Suppressor macrophage treated with lipopolysaccharide for 1 hour (primary cell): ENCODE measurements at places on chromosomes 2 and 18.

DNA sequence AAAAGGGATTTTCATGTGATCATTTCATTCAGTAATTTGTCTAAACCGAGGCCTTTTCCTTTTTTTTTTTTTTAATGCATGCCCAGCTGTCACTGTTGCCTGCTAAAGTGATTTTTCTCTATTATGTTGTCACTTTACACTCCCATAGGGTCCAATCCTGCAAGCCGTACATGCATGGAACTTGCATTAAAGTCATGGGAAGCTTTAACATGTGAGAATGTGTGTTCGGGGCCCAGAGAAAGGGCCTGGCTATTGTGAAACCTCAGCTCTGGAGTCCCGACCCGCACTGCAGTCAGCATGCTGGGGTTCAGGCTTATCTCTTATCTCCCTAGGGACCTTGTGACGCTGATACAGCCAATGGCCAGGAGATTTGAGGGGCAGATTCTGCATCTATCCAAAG lies 474.6 kb downstream of the SLC4A3 start:
- no peak for DNase-seq

GRCh38 chr2:57343391-57344006 lies 703.1 kb upstream of the VRK2 start:
- no peak for DNase-seq

GRCh38 chr2:45812011-45812500 lies 160.6 kb downstream of the PRKCE start:
- peak; percentile 80 for DNase-seq

DNA sequence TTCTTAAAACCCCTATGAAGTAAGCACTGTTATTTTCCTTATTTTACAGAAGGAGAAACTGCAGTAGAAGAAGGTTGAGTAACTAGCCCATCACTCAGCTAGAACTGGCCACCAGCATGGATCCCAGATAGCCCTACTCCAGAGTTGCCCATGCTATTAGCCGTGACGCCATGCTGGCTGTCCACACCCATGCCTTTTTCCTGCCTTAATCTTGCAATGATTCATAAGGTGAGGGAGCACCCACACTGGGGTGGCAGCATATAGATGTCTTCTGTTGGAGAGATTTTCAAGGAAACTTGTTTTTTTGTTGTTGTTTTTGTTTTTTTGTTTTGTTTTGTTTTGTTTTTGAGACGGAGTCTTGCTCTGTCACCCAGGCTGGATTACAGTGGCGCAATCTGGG lies 204.1 kb upstream of the HAAO start:
- DNase-seq: no peak

- DNase-seq: no peak
Observed at GRCh38 chr2:66570471-66570870, 135.5 kb downstream of the MEIS1 start.

DNA sequence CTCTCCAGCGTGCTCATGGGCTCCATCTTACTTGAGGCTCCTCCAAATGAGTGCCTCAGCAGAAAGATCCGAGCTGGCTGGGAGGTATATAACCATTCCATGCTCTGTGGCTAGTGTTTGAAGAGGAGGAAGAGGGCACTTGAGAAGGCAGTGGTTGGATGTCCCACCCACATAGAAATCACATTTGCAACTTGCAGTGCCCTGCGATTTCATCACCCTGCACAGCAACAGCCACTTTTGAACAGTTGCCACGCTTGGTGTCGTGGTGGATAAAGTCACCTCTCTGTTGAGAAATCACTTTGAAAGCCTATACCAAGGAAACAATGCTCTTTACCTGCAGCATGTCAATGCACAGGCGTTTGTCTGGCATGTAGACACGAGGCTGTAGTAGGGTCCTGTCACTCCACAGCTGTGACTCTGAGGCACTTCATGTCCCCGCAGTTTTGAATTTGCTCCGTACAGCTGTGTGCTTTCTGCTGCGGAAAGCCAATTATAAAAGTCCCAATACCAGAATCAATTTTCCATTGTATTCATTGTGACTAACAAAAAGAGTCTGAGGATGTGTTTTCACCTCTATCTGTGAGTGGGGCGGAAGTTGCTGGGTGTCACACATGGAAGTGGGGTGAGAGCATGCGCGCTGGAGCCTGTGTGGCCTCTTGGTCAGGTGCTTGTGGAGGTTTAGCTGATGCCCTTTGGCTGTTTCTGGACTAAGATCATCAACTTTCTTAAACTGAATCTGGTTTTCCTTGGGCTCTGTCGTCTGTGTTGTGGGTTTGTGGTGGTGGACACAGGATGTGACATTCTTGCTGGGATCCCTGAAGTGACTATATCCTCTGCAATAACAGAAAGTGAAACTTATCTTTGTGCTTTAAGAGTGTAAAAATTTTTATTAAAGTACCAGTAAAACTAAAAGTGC lies 2.8 kb downstream of the CNDP2 start:
- DNase-seq: peak; percentile 75

DNA sequence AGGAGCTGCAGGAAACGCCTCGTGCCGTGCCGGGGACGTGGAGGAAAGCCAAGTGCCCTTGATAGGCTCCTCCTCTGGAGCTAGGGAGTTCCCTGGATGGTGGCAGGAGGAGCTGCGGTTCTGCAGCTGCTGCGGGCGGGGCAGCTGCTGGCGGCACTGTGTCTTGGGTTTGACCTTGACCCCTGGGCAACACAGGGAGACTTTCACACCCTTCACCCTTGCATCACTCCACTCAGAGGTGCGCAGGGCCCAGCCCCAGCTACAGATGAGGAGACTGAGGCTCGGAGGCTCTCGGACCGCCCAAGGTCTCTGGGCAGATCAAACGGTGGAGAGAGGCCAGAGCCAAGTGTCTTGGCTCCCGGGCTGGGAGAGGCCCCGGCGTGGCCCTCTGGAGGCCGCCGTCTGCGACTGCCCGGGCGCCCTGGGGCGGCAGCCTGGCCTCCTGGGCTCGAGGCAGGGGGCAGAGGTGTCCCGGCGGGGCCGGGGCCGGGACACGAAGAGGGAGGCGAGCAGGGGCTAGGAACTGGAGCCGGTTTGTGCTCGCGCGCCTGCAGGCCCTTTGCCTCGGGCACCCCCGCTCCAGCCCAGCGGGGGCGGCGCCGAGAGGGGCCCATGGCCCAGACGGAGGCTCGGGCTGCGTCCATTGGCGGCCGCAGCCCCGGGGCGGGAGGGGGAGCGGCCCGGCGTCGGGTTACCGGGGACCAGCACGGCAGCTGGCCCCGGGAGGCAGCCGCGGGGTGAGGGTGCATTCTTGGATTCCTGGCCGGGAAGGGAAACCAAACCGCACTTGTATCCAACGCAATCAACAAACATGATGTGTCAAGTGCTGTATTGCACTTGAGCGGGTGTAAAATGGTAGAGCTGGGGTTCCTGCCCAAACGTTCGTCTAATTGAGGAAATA lies 129.6 kb upstream of the SLC1A4 start:
- DNase-seq: peak; percentile 82

GRCh38 chr2:160225722-160226121 lies 25.6 kb upstream of the ITGB6 start:
- DNase-seq: no peak

DNA sequence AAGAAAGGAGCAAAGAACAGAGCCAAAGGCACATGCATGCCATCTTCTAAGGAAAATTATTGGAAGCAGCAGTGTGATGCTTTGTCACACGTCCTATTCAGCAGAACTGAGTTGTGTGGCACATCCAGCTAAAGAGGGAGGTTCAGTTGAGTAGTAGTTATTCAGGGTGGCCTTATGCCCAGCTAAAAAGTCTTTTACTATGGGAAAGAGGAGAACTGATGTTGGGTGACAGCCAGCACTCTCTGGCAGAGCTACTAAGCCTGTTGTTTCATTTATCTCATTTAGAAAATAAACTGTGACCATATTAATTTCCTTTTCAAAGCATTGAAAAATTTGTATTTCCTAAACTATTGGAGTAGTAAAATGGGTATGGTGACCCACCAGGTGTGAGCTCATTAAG lies 18.5 kb downstream of the ITGA6 start:
- no peak for DNase-seq

DNA sequence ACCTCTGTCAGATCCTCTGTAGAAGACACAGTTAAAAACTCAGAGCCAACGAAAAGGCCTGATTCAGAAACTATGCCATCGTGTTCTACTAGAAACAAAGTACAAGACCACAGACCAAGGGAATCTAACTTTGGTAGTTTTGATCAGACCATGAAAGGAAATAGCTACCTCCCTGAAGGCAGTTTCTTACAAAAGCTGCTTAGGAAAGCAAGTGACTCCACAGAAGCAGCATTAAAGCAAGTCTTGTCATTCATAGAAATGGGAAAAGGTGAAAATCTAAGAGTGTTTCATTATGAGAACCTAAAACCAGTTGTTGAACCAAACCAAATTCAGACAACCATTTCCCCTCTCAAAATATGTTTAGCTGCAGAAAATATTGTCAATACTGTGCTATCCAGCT lies 58.2 kb downstream of the FSIP2 start:
- DNase-seq: no peak

DNA sequence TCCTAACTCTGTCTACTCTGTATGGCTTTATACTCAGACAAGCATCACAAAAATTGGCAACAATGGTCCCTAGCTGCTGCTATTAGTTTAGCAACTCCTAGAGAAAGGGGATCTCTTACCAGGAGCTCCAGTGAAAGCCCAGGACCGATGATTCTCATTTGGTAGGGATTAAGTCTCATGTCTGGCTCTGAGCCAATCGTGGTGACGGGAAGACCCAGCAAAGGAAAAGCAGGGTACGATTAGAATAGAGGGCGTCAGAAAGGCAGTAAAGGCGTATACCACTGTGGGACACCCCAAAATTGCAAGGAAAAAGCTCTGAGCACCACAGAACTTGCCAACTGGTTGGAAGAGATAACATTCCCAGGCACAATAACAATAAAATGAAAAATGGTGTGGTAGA lies 129.5 kb downstream of the MTCL1 start:
- no peak for DNase-seq

DNA sequence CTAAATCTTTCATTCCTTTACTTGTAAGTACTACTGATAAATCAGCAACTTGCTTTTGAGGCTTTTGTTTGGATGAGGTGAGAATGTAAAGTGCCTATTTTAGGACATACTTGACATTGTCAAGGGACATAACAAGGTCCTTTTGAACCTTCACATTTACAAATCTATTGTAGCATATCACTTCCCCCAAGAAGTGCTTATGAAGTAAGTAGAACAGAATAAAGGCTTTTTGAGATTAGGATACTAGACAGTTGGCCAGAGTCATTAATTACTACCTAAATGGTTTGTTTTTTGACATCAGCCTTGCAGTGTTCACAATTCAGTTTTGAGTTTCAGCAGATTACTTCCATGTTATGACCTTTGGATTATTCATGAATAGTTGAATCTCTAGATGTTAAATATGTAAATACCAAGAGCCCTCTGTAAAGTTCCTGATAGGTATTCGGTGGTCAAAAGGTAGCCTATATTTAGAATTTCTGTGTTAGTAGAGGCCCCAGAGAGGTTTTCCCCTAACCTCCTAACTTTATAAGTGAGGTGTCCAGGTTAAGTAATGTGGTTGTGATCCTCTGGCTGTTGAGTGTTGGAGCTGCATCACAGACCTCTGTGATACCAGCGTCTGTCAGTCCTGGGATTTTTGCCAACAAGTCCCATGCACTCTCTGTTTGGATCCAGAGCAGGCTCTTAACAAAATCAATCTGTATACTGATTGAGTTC lies 67.2 kb downstream of the LCLAT1 start:
- DNase-seq: no peak

DNA sequence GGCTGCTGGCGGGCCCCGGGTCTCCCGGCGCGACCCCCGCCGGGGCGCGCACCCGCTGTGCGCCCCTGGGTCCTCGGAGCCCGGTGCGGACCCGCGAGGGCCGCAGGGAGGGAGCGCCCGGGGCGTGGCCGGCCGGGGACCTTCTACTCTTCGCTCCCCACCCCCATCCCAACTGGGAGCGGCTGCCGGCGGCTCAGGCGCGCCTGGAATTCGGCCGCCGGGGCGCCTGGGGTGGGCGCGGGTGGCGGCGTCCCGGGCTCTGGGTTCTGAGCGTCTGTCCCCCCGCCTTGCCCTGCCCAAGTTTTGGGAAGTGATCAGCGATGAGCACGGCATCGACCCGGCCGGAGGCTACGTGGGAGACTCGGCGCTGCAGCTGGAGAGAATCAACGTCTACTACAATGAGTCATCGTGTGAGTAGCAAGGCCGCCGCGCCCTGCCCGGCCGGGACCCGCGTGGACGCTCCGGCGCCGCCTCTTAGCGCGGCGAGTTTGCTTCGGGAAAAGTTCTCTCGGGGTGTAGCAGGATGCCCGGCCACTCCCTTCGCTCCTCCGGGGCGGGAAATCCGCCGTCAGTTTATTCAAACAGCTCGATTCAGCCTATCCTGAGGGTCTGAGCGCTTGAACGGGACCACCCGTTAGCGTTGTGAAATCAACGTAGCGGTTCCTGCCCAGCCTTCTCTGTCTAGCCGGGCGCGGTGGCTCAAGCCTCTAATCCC lies 502 bp downstream of the TUBB6 start:
- DNase-seq: peak; percentile 96

DNA sequence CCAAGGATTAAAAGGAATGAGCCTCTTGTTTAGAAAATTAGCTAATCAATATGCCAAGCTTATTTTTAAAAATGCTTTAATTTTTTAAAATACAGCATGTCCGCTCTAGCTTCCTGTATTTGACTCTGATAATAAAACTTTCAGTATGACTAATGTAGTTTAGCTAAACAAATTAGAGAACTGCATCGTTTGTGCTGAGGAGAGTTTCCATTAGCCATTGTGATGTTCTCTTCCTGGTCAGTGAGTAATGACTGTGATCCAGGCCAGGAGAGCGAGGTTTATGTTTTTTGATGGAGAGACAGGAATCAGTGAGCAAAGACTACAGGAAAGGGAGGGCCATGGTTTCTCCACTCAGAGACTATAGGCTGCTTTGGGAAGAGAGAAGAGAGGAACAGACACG lies 237.2 kb upstream of the ETAA1 start:
- DNase-seq: no peak

- DNase-seq: no peak
Observed at GRCh38 chr2:130790804-130791616, 35.7 kb downstream of the AMER3 start.

DNA sequence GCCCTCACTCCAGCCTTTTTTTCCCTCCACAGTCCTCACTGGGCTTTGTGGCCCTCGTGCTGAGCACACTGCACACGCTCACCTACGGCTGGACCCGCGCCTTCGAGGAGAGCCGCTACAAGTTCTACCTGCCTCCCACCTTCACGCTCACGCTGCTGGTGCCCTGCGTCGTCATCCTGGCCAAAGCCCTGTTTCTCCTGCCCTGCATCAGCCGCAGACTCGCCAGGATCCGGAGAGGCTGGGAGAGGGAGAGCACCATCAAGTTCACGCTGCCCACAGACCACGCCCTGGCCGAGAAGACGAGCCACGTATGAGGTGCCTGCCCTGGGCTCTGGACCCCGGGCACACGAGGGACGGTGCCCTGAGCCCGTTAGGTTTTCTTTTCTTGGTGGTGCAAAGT lies 39.4 kb downstream of the STEAP3 start:
- DNase-seq: no peak
